ENCODE measurements at places on chromosomes 2 and 18.

GRCh38 chr2:222945887-222946286, 85.1 kb downstream of the ACSL3 start:
- no peak for DNase-seq

DNA sequence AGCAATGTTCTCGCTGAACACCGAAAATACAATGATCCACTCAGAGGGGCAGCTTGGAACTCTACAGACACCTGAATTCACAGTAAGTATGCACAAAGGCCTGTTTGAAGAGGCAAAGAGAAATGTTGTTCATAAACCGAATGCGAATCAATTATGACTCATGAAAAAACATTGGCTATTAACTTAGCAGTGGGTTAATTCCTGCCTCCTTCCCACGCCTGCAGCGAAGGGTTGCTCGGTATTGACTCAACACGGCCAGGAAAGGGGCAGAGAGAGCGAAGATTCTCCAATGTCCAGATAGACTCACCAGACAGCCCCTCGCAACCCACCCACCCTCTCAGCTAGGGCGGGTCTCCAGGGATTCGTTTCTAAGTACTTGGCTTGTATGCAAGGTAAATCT, 9.4 kb downstream of the CRACDL start:
- DNase-seq: no peak

DNA sequence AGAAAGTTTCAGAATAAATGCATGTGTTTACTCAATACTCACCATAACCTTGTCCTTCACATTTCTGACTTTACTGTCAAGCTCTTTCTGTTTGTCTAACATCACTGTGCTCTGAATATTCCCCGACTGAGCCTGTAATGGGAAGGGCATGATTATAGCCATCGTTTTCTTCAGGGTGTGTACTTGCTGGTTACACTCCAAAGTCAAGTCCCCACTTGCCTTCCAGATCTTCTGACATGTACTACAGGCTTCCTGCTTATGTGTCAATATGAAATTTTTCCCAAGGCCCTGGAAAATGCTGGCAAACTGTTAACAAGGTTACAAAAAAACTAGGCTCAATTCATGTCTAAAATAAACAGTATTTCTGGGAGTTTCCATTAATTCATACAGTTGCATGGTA, 12.9 kb downstream of the STAT1 start:
- DNase-seq: no peak

DNA sequence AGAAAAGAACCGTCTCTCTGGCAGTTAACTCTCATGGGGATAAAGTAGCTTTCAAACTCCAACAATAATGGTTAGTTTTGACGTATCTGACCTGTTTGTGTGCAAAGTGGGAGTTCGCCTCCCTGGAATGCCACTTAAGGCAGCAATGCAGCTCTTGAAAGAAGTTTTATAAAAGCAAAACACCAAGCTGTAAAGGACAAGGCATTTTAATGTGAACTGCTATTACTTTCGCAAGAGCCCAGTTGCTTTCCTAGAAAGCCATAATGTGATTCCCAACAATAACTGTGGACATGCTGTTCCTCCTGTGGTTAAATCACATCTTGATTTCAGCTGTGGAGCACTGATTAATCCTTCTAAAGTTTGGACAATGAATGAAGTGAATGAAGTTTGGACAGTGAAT, 303.7 kb downstream of the PTPRM start:
- no peak for DNase-seq

DNA sequence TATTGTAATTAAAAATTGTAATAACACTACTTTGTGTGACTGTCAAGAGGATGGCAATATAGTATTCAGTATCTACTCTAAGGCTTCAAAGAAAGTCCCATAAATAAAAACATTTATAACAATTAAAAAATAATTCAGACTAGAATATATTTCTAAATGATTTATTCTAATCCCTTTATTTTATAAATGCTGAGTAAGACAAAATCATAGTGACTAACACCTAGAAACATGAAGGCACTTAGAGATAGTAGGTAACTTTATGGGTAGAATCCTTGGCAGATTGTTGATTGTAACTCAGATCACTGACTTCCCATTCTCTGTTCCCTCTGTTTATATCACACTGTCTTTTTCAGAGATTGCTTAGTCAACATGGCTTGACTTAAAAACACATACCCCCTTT, 78.6 kb upstream of the EPB41L5 start:
- DNase-seq: no peak

- DNase-seq: no peak
These were observed 31.1 kb downstream of the KIF5C start for GRCh38 chr2:148906124-148906523.

DNA sequence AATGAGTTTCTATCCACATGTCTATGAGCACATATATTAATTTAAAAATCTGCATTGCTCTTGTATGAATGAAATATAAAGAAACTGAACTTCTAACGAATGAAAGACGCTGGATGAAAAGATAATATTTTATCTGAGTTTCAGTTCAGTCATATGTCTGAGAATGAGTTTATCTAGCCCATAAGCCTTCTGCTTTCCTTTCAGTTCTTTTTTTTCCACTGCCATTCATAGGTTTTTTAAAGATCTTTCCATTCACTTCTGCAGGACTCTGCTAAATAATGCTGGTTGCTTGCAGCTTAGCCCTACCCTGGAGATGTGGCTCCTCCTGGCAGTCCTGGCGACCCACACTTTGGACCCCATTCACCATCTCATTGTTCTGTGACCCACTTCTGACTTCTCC, 109.0 kb downstream of the BCL2 start:
- DNase-seq: no peak

DNA sequence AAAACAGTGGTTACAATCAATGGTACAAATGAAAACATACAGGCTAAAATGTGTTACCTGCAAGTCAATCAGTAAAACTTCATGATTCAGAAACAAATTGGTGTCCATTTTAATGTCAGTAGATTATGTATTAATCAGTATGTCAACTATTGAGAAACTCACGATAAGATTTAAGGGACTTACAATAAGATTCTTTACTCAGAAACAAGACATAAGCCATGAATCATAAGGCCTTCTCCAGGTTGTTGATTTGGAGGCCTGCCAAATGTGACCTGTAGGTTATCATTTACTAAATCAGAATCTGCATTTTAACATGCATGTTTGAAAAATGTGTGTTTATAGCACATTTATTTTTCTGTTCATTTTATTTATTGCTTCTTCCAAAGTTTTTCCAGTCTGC, 623.1 kb downstream of the CCDC85A start:
- no peak for DNase-seq

DNA sequence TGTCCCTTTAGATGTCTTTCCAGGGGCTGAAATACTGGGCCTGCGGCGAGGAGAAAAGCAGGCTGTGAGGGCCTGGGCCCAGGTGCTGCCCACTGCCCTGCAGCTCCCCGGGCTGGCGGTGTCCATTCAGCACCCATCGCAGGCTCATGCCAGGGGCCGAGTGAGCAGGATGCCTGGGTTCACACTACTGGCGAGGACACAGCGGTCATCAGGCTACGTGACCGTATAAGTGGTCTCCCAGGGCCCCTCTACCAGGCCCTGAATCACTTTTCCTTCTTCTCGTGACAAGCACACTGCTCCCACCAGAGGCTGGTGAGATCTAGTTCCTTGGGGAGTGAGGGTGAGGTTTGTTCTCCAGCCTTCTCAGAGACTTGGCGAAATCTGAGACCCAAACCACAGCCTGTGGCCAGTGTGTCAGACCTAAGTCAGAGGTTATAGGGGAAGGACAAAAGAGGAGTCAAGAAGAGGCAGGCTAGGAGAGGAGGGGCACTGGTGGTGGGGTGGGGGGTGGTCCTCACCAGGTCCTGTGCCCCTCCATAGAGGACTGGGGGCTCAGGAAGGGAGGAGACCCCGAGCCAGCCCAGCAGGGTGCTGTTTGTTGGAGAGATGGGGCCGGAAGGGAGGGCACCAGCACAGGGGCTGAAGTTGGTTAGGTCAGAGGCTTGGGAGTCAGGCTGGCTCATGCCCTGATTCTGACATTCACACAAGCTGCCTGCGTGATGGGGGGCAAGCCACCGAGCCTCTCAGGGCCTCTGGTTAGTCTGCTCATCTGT, 6.6 kb upstream of the SEMA4C start:
- DNase-seq: no peak

DNA sequence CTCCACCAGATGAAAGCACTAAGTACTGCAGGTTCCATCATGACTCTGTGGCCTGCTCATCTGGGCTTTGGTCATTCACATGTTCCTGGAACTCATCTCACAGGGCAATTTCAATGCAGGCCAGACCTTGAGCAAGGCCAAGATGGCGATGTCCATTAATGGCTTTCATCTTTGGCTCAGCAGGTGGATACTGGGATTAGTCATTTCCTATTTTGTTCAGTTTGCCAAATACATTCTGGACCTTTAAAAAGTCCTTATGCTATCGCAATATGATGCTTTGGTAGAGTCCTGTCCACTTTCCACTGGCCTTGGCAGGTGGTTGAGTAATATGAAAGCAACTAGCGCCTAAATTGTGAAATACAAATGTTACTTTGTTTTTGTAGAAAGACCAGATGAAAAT, 170.1 kb upstream of the REV1 start:
- DNase-seq: no peak

DNA sequence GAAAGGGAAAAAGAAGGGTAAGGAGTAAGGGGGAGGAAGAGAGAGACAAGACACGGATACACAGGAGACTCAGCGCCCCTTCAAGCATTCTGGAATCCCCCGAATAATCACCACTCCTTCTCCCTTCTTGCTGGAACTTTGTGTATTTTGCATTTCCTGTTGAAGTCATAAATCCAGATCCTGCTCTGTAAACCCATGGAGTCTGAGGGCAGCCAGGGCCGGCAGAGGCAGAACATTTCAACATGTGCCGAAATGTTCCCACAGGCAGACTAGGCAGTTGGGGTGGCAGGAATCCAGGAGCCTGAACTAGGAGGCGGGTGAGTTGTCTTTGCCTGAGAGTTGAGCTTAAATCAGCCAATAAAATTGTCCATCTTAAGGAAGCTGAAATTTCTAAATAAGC, 193.1 kb downstream of the SH3RF3 start:
- no peak for DNase-seq

- DNase-seq: no peak
These were observed 300.4 kb upstream of the TNP1 start for GRCh38 chr2:217160103-217160743.

- DNase-seq: no peak
These were observed 25.4 kb upstream of the SCN7A start for GRCh38 chr2:166519391-166519962.

DNA sequence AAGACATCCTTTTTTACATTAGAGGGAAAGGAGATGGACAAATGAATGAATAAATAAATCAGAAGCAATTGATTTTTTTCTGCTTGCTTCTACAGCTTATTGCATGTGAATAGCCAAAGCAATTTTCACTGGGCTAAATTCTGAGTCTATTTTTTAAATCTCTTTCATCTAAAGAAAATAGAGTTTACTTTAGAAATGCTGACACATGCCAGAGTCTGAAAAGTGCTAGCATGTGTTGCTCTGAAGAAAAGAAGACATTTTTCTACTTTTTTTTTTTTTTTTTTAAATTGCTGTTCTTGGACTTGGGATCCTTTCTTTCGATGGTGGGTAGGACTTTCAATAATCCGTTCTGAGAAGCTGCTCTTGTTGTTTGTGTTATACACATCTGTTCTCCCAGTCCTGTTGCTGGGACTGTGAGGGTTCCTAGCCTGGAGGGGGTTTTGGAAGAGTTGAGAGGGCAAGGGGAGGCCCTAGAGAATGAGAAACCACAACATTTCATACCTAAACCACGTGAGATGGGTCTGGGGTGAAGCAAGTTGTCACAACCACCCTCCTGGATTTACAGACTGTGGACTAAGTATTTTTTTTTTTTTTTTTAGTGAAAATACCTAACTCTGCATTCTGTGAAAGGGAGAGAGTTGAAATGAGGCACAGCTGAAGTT, 193.5 kb downstream of the PRKCE start:
- DNase-seq: no peak

GRCh38 chr18:46213295-46213694, 109.1 kb downstream of the HAUS1 start:
- no peak for DNase-seq

GRCh38 chr2:184596819-184597411, 1.4 kb upstream of the ZNF804A start:
- DNase-seq: no peak

- DNase-seq: no peak
These were observed 6.8 kb downstream of the PKP4 start for GRCh38 chr2:158463496-158464095.

DNA sequence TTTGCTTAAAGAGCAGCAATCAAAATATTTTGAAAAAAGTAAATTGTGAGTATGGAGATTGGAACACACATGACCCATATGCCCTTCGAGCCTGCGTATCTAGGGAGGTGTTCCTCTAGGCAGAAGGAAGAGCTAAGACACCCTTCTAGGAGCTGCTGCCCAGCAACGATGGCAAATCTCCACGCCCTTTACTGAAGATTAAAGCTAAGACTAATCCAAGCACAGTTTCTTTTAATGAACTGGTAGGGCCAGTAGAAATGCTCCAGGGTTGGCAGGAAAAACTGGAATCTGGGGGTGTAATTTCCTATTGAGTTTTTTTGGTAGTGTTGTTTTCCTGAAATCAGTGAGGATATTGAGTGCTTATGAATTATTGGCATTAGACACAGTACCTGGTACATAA, 712 bp upstream of the SERPINB13 start:
- DNase-seq: no peak

DNA sequence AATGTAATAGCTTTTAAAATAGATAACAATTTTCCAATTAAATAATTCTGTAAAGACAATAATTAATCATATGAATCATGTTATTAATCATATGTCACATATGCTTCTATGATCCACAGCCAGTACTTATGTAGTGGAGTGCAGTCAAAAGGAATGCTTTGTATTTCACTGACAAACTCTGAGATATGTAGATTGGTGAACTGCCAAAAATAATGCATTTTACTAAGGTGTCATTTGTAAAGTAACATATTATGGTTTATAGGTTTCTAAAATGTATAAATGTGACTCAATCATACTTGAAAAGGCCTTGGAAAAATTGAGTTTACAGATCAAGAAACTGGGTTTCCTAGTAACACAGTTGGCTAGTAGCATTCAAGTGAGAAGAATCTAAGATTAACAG, 93.8 kb upstream of the KCNH7 start:
- no peak for DNase-seq

- no peak for DNase-seq
These were observed 23.8 kb downstream of the SMAD4 start for GRCh38 chr18:51053814-51054213.

DNA sequence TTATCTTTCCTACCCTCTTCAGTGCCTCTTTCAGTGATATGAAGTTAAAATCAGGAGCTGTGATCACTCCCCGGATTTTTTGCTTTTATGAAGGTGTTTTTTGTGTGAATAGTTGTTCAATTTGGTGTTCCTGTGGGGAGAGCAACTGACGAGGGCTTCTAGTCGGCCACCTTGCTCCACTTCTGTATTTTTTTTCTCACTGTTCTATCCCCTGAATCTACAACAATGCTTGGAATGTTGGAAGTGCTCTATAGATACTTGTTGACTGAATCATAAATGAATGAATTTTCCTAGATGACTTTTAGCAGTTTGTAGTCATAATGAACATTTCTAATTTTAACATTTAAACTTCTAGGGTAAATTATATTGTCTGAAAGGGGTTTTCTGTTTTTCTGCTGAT, 247.3 kb downstream of the ZNF385B start:
- no peak for DNase-seq

DNA sequence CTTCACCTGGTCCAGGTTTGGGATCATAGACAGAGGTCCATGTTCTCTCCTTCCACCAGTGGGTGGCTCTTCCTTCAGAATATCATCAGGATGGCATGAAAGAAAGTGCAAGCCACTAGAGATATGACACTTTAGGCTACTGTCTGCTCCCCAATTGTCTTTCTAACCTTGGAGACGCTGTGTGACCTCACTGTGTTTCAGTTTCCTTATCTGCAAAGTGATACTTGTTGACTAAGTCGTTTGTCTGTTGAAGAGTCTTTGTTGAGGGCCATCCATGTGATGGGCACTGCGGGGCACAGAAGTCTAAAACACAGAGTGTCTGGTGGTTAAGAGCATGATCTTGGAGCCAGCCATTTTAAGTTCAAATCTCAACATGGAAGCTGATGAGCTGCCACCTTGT, 259.9 kb upstream of the THSD7B start:
- no peak for DNase-seq

Measured in activated naive CD4-positive, alpha-beta T cell (primary cell).